ENCODE measurements at places on chromosomes 6 and 20.

DNA sequence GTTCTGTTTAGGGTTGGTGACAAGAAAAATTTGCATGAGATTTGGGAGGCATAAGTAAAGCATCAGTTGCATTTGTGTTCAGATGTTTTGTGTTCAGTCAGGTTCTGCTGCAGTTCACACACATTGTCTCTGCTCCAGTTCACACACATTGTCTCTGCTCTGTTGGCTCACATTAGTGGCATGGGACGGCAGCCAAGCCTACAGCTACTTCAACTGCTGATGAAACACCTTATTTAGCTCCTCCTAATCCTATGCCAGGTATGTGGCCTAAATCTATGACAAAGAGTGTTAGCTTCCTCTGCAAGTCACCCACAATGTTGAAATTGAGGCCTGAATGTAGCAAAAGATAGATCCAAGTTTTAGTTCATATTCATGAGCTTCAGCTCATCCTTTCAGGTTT is 278.1 kb upstream of the SYNCRIP start:
- no peaks in the 10 kb centered on the region for H3K36me3 ChIP-seq
- H3K27me3 ChIP-seq: no peaks in the 10 kb centered on the region
- no peak for DNase-seq
- no peaks in the 10 kb centered on the region for H3K4me1 ChIP-seq
- H3K27ac ChIP-seq: no peak overlapping the region
- no peak overlapping the region for H3K4me3 ChIP-seq

- H3K27ac ChIP-seq: no peak overlapping the region
- no peaks in the 10 kb centered on the region for H3K27me3 ChIP-seq
- no peak overlapping the region for H3K4me3 ChIP-seq
- DNase-seq: no peak
- H3K36me3 ChIP-seq: peaks cover 25% of the 10 kb centered on the region
These were observed 90.8 kb downstream of the GMPR start for GRCh38 chr6:16329233-16329632.

DNA sequence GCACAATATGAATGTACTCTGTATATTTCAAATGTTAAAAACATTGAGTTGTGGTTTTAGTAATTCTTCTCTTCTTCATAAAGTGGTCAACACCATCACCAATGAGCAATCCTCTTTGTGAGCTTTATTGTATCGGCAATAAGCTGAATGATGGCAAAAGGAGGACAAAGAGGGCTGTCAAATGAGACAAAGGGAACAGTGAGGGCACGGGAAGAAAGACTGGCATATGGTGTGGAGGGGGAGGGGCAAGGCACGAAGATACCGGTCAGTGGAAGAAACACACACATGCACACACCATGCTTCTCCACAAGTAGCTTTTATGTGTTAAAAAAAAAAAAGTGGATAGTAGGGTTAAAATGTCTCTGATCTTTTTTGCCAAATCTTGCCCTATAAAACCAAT is 506.8 kb upstream of the CITED2 start:
- no peak for DNase-seq
- H3K4me3 ChIP-seq: no peak overlapping the region
- no peaks in the 10 kb centered on the region for H3K4me1 ChIP-seq
- no peaks in the 10 kb centered on the region for H3K36me3 ChIP-seq

GRCh38 chr6:13427316-13427715 is 60.1 kb downstream of the GFOD1 start:
- H3K27me3 ChIP-seq: peaks cover 39% of the 10 kb centered on the region
- peaks cover 43% of the 10 kb centered on the region for H3K4me1 ChIP-seq
- H3K27ac ChIP-seq: no peak overlapping the region
- no peak overlapping the region for H3K4me3 ChIP-seq
- DNase-seq: no peak

DNA sequence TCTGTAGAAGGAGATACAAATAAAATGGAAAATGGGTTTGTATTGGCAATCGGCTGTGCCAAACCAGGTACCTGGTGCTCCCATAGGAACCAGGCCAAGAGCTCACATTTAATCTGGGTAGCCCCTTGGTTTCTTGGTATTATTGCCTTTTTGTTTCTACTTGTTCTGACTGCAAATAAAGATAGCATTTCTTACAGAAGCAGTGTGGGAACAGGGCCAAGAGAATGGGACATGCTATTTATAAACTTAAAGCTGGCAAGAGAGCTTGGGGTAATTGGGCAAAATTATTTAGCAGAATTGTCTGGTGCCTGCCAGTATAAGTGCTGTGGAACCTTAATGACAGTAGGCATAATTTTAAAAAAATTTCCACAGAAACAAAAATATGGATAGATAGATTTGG is 113.5 kb upstream of the GLP1R start:
- H3K4me3 ChIP-seq: no peak overlapping the region
- no peaks in the 10 kb centered on the region for H3K4me1 ChIP-seq
- H3K27ac ChIP-seq: no peak overlapping the region
- no peaks in the 10 kb centered on the region for H3K36me3 ChIP-seq
- DNase-seq: no peak

GRCh38 chr6:155791186-155791585 is 335.5 kb upstream of the NOX3 start:
- no peak overlapping the region for H3K4me3 ChIP-seq
- H3K4me1 ChIP-seq: no peaks in the 10 kb centered on the region
- no peak for DNase-seq
- no peaks in the 10 kb centered on the region for H3K27me3 ChIP-seq

GRCh38 chr20:9147547-9148024 is 78.7 kb downstream of the PLCB4 start:
- H3K36me3 ChIP-seq: no peaks in the 10 kb centered on the region
- H3K4me1 ChIP-seq: no peaks in the 10 kb centered on the region
- no peak overlapping the region for H3K27ac ChIP-seq
- no peak overlapping the region for H3K4me3 ChIP-seq
- H3K27me3 ChIP-seq: no peaks in the 10 kb centered on the region
- DNase-seq: no peak

DNA sequence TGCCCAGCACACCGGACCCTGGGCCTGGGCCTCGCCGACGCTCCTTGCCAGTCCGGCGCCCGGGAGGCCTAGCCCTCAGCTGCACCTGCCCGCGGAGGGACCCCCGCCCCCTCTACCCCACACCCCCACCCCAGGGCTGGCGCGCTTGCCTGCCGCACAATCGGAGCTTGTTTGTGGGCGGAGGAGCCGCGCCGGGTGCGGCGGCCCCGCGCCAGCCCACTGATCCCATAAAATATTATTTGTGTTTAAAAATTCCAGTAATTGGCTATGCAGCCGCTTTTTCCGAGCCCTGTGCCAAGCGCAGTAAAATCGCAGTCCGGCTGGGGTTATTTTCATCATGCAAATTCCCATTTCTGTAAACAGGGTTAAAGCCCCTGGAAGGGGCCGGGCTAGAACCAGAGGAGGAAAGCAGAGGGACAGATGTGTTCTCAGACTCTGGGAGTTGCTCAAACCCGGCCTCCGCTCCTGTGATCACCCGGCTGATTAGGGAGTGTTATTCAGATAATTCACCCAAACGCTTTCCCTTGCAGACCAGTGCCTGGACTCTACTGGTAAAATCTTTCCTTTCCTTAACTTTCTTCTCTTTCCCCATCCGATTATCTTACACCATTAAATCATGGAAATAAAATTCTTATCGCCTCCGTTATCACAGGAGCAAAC is 93.1 kb downstream of the NCR2 start:
- DNase-seq: no peak
- peak overlapping the region; percentile 16 for H3K4me3 ChIP-seq
- H3K27me3 ChIP-seq: peaks cover 48% of the 10 kb centered on the region
- peaks cover 2% of the 10 kb centered on the region for H3K36me3 ChIP-seq
- peaks cover 12% of the 10 kb centered on the region for H3K4me1 ChIP-seq

DNA sequence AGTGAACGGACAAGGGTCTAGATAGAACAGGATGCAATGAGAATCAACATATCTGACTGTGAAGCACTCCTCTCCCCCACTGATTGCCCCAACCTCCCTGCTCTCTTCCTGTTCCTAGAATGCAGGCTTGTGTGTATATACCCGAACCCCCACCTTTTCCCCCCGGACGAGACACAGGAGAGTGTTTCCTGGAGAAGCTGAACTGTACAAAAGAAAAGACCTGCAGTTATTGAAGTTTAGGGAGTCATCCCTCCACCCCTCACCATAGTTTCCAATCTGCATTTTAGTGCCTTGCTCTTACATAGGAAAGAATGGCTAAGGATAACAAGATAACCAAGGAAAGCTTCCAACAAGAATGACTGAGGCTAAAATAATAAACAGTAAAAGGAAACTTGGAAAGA is 55.5 kb upstream of the PDE10A start:
- H3K27me3 ChIP-seq: no peaks in the 10 kb centered on the region
- no peaks in the 10 kb centered on the region for H3K36me3 ChIP-seq
- DNase-seq: no peak

GRCh38 chr6:56827908-56828649 is 126.8 kb upstream of the BEND6 start:
- H3K27me3 ChIP-seq: peaks cover 5% of the 10 kb centered on the region
- no peak overlapping the region for H3K4me3 ChIP-seq
- DNase-seq: no peak
- H3K27ac ChIP-seq: no peak overlapping the region
- H3K36me3 ChIP-seq: no peaks in the 10 kb centered on the region

DNA sequence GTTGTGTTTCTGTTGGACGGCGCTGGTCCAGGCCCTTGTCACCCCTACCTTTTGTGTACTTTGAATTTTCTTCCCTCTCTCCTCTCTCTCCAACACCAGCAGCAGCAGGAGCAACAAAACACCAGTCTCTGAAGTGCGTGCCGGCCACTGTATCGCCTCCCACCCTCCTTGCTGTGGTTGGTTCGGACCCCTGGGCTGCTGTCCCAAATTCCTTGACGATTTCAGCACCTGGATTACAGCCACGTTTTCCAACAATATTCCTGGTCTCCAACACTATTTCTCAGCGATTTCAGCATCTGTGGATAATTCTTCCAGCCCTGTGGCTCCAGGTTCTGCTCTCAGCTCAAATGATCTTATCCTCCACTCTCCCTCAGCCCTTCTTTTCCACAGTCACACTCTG is 11.8 kb downstream of the MAS1 start:
- H3K4me1 ChIP-seq: no peaks in the 10 kb centered on the region
- DNase-seq: no peak
- no peak overlapping the region for H3K27ac ChIP-seq
- no peaks in the 10 kb centered on the region for H3K36me3 ChIP-seq
- no peak overlapping the region for H3K4me3 ChIP-seq

GRCh38 chr6:109373762-109374161 is 8.5 kb downstream of the CD164 start:
- no peaks in the 10 kb centered on the region for H3K27me3 ChIP-seq
- H3K4me1 ChIP-seq: peaks cover 61% of the 10 kb centered on the region
- H3K4me3 ChIP-seq: no peak overlapping the region
- peaks cover 62% of the 10 kb centered on the region for H3K36me3 ChIP-seq
- DNase-seq: peak; percentile 29

DNA sequence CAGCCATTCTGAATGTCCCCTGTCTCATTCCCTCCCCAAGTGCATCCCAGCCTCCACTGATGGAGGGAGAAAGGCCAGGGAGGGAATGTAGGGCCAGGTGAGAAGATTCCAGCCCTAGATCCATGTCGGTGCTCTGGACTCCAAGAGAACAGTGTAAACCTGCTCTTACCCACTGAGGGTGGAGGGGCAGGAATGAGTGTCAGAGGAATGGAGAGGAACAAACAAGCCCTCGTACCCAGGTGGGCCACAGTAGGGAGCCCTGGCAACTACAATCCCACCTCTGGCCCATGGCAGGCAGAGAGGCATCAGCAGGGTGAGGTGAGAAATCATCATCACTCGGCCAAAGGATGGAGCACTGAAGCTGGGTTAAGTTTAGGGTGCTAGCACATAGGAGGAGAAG is 54.6 kb downstream of the STAU1 start:
- no peak for DNase-seq
- no peak overlapping the region for H3K27ac ChIP-seq
- peaks cover 3% of the 10 kb centered on the region for H3K4me1 ChIP-seq
- no peaks in the 10 kb centered on the region for H3K27me3 ChIP-seq

DNA sequence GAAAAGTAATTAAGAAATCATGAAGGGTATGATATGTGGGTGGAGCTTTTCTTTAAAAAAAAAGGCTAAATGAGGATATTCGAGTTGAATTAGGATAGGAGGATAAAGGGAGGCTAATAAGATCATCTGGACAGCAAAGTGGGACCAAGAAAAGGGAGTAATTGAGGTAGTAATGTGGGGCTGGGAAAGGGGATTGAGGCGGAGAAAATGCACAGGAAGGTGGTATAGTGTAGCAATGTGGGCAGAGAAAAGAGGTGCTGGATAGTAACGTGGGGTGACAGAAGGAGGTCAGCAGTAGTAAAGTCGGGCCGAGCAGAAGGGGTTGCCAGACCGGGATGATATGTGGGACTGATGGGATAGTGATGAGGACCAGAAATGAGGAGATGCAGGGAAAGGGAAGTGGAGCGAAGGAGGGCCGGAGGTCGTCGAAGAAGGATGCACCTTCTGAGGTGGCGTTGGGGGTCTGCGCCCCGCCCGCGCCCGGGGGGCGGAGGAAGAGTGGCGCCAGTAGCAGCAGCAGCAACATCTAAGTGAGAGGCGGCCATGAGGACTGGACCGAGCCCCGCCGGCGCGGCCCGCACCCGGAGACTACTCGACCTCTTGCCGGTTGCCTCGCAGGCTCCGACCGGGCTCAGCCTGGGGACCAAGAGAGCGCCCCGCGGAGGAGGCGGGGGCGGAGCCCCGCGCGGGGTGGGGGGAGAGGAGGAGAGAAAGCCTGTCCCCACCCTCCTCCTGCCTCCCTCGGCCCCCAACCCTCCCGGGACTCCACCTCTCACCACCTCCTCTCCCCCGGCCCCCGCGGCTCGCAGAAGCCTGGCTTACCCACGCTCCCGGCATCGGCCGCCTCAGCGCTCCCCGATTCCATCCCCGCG is 887 bp downstream of the GABBR1 start:
- H3K4me1 ChIP-seq: peaks cover 55% of the 10 kb centered on the region
- DNase-seq: peak; percentile 75
- peaks cover 86% of the 10 kb centered on the region for H3K27me3 ChIP-seq
- peaks cover 1% of the 10 kb centered on the region for H3K36me3 ChIP-seq
